ENCODE measurements at places on chromosomes 3 and 15.

DNA sequence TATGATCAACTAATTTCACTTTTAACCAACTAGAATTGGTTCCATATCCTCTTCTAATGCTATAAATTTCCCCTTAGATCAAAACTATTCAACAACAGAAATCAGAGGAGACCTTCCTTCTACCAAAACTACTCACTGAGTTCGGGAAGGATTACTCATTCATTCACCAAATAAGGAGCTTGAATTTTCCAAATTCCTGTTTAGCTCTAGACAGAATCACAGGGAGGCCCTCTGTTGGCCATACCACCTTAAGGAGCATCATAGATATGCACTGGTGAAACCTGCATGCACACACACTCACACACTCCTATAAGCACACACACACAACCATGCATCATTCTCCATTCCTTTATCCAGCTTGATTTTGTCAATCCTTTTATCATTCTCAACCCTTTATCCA is 49.0 kb downstream of the SUCLG2 start:
- DNase-seq = no peak

DNA sequence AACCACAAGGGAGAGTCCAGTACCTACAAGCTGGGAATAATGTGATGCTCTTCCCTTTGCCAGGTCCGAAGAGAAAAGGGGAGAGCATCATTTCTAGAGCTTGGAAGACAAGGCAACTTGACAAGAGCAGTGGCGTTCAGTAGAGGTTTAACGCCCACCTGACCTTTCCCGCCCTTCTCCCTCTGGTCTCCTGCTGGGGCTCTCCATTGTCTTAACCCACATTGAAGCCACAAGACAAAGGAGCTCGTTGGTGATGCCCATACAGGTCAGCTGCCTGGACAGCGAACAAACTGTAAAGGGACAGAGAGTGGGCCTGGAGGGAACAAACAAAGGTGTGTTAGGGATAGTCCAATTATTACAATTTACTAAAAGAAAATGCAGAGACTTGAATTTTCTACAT is 13.1 kb upstream of the DUT start:
- no peak for DNase-seq

DNA sequence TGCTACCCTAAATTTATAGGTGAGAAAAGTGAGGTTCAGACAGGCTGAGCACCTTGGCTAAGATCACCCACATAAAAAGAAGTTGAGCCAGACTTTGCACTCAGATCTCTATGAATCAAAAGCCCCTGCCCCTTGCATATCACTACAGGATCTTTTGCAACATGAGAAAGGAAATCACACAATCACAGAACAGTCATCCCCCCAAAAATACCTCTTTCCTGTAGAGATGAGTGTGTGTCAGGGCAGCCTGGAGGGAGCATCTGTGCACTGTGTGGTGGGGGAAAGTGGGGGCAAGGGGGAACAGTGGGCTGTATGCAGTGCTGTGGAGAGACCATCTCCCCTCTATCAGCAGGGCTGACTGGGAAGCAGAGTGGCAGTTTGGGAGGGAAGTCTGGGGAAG is 46.6 kb downstream of the EPHB3 start:
- no peak for DNase-seq

GRCh38 chr15:29952225-29952624 is 130.0 kb upstream of the TJP1 start:
- peak; percentile 69 for DNase-seq

- no peak for DNase-seq
These were observed 440.9 kb downstream of the FOXP1 start for GRCh38 chr3:71142441-71143161.

DNA sequence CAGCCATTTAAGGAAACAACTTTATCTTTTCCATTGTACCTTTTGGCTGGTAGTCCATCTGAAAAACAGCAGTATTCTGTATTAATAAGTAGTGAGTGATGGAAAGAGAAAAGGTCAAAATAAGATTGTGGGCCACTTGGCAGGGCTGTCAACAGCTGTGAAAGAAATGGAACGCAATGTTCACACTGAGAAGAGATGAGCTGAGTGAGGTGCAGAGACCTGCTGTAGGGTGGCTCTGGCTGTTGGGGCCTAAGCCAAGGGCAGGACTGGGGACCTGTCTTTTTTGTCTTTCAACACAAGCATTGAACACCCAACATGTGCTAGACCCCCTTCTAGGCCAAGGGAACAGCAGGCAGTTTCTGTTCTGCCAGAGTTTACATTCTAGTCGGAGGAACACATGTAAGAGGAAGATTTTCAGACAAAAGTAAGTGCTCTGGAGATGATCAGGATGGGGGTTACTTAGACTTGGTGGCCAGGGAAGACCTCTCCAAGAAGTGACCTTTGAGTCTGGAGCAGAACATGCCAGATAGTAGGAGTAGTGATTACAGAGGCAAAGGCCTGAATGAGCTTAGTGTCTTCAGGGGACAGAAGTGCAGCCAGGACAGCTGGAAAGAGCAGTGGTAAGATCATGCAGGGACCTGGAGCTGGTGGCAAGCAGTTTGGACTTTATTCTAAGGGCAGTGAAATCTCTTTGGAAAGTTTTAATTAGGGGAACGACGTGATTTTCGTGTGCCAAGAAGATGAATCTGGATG is 29.6 kb downstream of the TSEN2 start:
- no peak for DNase-seq

- DNase-seq = no peak
These were observed 6.4 kb downstream of the EMC3 start for GRCh38 chr3:9980251-9980650.

DNA sequence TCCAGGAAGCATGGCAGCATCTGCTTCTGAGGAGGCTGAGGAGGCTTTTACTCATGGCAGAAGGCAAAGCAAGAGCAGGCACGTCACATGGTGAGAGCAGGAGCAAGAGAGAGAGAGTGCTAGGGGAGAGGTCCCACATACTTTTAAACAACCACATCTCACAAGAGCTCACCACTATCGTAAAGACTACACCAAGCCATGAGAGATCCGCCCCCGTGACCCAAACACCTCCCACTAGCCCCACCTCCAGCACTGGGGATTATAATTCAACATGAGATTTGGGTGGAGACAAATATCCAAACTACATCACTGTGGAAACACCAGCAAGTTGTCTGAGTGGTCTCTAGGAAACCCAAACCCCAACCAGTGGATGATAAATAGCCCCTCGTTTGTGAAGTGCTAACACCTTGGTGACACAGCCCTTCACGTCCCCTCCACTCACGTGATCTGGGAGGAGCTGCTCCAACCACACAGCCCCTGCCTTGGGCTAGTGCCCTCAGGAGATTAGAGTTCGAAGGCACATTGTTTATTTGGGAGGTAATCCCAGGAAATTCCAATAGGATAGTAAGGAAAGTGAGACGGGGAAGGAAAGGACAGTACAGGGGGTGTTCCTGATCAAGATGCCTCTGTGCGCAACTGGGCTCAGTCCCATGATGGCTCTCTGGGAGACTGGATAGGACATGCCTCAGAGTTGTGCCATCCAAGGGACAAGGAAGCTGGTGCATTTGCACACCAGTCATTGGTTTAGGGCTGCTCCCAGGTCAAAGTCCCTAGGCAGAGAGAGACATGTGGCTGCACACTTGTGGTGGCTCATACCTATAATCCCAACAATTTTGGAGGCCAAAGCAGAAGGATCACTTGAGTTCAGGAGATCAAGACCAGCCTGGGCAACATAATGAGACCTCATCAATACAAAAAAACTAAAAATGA is 80.6 kb upstream of the CTNNB1 start:
- no peak for DNase-seq

DNA sequence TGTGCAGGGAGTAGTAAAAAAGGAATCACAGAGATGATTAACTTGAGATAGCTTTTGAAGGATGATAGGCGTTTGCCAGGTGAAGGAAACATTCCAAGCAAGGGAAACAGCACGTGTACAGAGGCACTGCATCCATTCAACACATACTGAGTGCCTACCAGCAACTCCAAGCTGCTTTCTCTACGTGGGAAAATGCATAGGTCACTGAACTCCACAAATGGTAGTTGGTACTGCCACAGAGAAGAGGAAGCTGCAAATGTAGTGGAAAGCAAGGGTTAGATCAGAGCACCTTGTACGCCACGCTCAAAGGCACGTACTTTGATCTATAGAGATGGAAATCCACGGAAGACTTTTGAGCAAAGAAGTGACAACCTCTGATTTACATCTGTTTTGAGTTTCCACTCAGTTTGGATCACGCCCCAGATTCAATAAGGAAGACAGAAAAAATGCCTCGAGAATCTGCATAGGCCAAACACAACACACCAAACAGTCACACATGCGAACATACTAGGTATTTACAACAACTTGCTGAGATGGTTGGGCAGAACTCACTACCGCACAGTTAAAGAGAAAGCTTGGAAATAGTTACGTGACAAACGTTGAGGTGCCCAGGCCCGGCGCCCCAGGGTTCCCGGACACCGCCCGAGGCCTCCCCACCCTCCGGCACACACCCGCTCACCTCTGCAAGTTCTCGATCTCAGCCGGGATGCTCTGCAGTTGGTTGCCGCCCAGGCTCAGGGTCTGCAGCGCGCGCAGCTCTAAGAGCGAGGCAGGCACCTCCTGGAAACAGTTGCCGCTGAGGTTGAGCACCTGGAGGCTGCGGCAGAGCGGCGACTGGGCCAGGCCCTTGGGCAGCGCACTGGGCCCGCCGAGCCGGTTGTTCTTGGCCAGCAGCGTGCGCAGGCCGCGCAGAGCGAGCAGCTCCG is 826 bp downstream of the LRRC58 start:
- DNase-seq = peak; percentile 63

GRCh38 chr15:63712828-63713520 is 115.8 kb downstream of the FBXL22 start:
- DNase-seq = no peak

DNA sequence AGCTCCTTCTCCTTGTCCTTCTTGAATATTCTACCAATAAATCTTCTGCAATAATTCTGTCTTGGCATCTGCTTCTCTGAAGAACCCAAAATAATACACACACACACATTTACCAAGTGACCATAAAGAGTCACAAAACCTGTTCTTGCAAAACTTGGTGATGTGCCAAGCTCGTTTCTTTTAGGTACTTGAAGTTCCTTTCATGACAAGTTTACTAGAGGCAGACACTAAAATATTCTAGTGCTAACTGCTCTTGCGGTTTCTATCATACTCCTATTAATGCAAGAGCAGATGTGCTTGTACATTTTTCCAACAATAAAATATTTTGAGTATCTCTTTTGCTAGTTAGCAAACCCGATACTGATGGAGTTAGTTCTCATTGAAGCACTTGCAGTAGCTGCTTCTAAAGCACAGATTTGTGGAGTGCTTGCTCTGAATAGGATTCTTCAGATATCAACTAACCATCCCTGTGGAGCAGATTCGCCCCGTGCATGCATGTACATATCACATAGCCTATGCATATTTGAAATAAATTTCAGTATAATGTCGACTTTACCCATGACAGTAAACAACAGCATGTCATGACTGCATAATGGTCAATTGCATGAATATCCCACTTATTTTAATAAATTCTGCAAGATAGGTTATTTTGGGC is 23.2 kb downstream of the HHLA2 start:
- DNase-seq = no peak

DNA sequence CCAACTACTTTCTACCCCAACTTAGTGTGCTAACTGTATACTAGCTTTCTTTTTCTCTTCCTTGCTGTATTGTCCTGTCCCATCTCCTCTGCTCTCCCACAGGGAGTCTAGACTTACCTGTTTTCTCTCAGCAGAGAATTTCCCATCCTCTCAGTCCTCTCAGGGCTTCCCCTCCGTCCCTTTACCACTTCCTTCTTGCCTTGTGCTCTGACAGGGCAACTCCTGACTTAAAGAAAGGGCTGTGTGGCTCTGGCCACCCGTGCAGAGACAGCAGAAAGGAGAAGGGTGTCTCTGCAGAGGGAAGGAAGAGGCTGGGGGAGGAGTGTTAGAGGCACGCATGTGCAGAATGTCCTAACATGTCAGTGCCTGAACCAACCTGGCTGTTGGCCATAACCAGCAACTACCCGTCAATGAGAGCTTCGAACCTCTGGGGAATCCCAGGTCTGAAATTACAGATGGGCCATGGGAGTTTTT is at the start of gene GCSAM:
GCSAM (minus strand) TSS at position 274 of the 474 bp plus-strand sequence; CDS start at position 146, 128 bp downstream.
- DNase-seq = no peak

DNA sequence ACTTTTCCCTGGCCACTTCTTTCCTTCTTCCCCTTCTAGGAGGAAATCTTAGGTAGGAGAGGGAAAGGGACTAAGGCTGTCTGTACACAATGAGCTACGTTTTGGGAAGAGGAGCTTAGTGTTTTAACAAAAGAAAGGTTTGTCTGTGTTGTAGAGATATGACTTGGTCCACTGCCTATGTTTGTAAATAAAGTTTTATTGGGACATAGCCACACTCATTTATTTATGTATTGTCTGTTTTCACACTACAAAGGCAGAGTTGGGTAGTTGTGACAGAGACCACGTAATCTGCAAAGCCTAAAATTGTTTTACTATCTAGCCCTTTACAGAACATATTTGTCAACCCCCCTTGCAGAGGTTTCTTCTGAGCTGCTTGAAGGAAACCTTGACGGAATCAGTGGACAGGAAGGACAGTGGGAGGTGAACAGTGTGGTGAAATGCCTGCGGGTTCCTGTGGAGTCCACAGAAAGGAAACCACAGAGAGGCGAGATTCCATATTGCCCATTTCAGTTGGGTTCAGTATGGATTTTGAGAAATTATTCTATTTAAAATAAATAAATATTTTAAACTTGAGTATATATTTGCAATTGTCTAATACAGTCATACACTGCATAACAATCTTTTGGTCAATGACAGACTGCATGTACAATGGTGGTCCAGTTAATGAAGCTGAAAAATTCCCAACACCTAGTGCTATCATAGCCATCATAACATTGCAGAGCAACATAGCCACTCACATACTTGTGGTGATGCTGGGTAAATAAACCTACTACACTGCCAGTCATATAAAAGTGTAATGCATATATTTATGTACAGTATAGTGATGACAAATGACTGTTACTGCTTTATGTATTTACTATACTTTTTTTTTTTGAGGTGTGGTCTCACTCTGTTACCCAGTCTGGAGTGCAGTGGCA is 157.9 kb upstream of the NUDT16 start:
- DNase-seq = no peak

GRCh38 chr3:169660709-169661360 is 2.7 kb downstream of the MECOM start:
- no peak for DNase-seq

DNA sequence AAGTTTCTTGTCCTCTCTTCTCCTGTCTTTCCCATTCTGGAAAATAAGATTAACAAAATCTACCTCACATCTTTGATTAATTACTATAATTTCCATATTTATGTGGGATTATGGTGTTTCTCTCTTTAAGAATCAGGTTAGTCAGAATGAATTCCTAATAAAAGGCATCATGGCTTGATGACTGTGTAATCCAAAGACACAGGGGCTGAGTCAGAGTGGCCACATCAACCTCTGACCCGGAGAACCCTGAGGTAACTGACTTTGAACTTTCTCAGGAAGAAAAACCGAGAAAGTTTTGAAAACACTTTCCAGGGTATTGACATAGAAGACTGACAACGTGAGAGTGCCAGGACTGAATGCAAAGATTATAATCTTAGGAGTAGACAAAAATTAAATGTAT is 170.3 kb upstream of the MCTP2 start:
- no peak for DNase-seq

DNA sequence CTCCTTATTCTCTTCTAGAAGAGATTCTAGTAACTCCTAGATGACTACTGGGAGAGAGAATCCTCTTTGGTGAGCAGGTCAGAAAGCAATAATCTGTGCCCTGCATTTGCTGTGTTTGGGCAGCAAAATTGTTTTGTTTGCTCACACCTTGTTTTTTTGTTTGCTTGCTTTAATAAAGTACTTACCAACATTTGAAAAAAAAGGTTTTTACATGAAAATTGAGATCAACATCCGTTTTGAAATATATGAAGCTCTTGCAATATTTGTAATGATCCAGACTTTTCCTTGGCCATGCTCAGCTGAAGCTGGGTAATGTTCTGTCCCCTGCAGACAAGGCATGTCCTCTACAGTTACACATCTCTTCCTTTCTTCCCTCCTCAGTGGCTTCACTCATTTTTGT is 62.2 kb downstream of the DIPK2A start:
- no peak for DNase-seq

GRCh38 chr3:194035406-194036138 is 100.4 kb upstream of the HES1 start:
- no peak for DNase-seq

Data from NCI-H1092 (cell line).